ENCODE measurements at places on chromosomes 2 and 18.

GRCh38 chr2:128069769-128070168, 21.2 kb upstream of the UGGT1 start:
- DNase-seq, result no peak

GRCh38 chr2:235263205-235264120, 230.4 kb upstream of the AGAP1 start:
- no peak for DNase-seq

DNA sequence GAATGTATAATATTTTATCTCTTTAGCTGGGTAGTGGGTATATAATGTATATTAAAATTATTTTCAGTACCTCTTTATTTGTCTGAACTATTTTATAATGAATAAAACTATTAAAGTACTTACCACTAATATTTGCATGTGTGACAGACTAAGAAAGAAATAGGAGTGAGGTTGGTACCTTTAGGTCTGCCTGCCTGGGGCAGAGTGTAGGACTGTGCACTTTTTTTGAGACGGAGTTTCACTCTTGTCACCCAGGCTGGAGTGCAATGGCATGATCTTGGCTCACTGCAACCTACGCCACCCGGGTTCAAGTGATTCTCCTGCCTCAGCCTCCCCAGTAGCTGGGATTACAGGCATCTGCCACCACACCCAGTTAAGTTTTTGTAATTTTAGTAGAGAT, 18.8 kb downstream of the NCOA1 start:
- DNase-seq, result no peak

- DNase-seq, result no peak
Measured at GRCh38 chr2:53511549-53511948, 256.1 kb upstream of the CHAC2 start.

Data from stimulated activated CD4-positive, alpha-beta T cell treated with anti-CD3 and anti-CD28 coated beads, Interleukin-1b, Interleukin-23, amount 100 ng/mL, for 48 hours (primary cell).